ENCODE measurements at places on chromosomes 1 and 21.

DNA sequence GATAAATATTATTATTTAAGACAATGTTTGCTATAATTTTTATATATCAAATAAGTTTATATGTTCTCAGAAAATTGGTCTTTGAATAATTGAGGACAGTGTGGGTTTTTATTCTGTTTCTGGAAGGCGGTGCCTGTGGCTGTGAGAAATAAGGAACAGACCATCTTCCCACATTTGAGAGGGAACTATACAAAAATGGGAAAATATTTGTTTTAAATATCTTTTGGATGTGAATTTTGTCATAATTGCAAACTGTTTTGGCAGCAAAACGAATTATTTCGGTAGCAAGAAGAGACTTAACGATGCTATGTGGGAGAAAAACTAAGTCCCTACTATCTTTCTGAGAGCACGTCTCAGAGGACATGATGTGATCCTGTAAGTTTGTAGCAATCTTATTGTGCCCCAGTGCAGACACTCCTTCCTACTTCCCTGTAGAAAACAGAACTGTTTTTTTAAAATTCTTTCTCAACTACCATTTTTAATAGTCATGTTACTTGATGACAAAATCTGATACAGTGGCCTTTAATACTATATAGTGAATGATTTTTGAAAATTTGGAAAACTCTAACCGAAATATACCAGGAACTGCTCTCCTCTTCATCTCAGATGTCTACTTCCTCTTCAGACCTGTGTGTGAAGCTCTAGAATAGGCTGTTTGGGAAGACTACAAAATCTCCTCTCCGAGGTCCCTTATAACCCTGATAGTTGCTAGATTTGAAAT is 25.4 kb downstream of the PTPRC start:
- DNase-seq = no peak

DNA sequence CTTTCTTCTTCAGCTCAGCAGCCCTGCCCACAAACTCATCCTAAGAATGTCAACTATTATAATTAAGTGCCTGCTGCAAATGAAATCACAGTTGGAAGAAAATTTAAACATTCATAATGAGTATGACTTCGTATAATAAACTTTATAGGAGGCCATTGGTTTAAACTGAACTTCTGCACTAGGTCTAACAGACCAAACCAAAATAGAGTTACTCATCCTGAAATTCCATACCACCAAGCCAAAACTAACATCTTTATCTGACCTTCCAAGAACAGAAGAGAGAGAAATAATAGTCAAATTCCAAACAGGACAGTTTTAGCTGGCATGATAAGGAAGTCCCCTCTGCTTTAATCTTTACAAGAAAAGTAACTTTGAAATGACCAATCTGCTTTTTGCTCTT is 472.4 kb upstream of the PRMT6 start:
- DNase-seq = no peak

DNA sequence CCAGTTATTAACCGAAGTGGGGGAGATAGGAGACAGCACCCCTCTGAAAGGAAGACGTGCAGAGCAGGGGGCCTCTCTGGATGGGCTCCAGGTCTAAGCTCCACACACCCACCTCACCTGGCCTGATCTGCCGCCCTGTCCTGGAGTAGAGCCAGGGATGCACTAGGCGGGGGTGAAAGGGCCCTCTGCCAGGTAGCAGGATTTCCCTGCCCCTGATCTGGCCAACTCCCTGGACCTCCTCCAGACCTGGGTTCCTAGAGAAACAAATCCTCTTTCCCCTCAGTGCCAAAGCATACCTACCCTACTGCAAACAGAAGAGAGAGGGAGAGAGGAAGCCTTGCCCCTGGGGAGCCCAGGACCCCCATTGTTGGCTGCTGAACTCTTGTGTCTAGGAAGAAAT is 2.0 kb downstream of the CRABP2 start:
- no peak for DNase-seq

- no peak for DNase-seq
Observed at GRCh38 chr1:58763214-58763613, 20.6 kb downstream of the JUN start.

GRCh38 chr1:11150326-11150725 is 38.8 kb upstream of the ANGPTL7 start:
- DNase-seq = no peak

- DNase-seq = no peak
Observed at GRCh38 chr1:214503553-214503952, 47.8 kb downstream of the PTPN14 start.

All from neural crest cell (in vitro differentiated cells).